H9 (cell line): ENCODE measurements at places on chromosomes 5 and 9. TPM values are rescaled to one million over a fixed set of nuclear protein-coding genes. Genes with fewer than 3 reads are reported as not detected.

- no peak for DNase-seq
These were observed 490.1 kb upstream of the CD180 start for GRCh38 chr5:67686746-67687145.

- no peak for DNase-seq
These were observed 23.4 kb downstream of the PCA3 start for GRCh38 chr9:76787677-76788076.

GRCh38 chr5:147887930-147888329, 9.4 kb downstream of the SCGB3A2 start:
- DNase-seq = no peak

- peak; percentile 86 for DNase-seq
These were observed at the start of gene PNPLA7 for GRCh38 chr9:137550231-137550621. Gene PNPLA7, minus strand, starts transcription at chr9:137550402. Its CDS starts 205 bp downstream, at chr9:137550197.

- DNase-seq = no peak
These were observed 3.6 kb downstream of the RPL12 start for GRCh38 chr9:127447416-127448111.

OR1N1 gene
- not detected in 2 replicates for total RNA-seq

GRCh38 chr5:174596429-174596828, 128.0 kb upstream of the MSX2 start:
- DNase-seq = no peak

PCDHGA10 gene
- 12.5 and 15.1 TPM in 2 replicates for total RNA-seq

C9orf43 gene
- total RNA-seq = 0.24 and 0.57 TPM in 2 replicates

GRCh38 chr5:66013906-66014305, 87.5 kb downstream of the ERBIN start:
- no peak for DNase-seq

TRIM7 gene
- total RNA-seq = not detected in 2 replicates

GRCh38 chr5:41925555-41925951, 472 bp downstream of the FBXO4 start:
- no peak for DNase-seq

GRCh38 chr9:36158122-36158521, 11.1 kb upstream of the CCIN start:
- DNase-seq = no peak

DNA sequence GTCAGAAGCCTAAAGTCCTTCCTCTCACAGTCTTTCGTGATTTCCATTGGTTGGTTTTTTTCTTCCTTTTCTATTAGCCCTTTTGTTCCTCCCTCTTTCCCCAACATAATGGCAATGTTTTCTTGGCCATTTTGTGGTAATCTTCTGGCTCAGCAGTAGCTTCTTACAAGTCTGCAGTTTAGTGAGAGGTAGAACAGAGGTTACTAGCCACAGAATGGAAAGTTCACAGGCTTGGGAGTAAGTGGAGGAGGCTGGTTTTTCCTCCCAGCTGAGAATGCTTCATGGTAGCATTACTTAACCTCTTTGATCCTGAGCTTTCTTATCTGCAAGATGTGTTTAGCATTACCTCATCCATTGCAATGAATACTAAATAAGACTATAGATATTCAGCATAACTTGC, 346.9 kb downstream of the NFIB start:
- DNase-seq = no peak

FREM1 gene
- total RNA-seq = 0.35 and 0.44 TPM in 2 replicates

ALDH1A1 gene
- total RNA-seq = 0.68 and 1.1 TPM in 2 replicates

BAAT gene
- total RNA-seq = 0.09 and 0.15 TPM in 2 replicates

AOPEP gene
- total RNA-seq = 15.0 and 15.2 TPM in 2 replicates

TXNDC8 gene
- not detected in 2 replicates for total RNA-seq

ANKRD34B gene
- total RNA-seq = 0.70 and 0.72 TPM in 2 replicates

NNT gene
- 25.2 and 27.6 TPM in 2 replicates for total RNA-seq

WNT8A gene
- total RNA-seq = 0.26 and 0.33 TPM in 2 replicates

GRCh38 chr5:322281-322941, 897 bp downstream of the AHRR start:
- DNase-seq = peak; percentile 56

DNA sequence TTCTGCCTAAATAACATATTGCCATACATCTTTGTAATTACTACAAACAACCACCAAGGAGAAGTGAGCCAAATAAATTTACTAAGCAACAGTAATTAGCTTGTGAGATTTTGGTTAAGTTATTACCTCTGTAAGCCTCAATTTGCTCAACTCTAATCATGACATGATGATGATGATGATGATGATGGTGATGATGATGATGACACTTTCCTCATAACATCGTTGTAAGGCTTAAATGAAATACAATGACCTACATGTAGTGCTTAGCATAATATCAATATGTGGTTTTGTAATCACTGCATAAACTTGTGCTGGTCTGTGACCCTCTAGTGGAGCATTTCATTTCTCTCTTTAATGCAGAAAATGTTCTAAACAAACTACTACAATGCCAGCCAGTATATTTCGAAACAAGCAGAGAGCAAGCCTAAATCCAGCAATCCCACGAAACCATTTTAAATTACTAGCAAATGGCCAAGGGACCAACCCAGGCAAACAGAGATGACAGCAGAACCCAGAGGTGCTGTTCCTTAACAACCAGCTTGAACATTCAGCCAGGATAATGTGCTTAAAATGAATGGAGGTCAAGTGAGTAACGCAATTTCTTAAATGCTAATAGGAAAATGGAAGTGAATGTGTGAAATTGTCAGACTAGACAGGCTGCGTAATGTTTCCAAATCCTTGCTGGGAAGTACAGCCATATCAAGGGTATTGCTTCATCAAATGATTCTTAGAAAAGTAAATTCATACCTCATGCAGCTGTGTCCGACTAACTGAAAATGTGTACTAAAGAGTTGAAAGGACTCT, 281.9 kb upstream of the PUM3 start:
- no peak for DNase-seq

KIF24 gene
- 3.7 and 4.0 TPM in 2 replicates for total RNA-seq

DNA sequence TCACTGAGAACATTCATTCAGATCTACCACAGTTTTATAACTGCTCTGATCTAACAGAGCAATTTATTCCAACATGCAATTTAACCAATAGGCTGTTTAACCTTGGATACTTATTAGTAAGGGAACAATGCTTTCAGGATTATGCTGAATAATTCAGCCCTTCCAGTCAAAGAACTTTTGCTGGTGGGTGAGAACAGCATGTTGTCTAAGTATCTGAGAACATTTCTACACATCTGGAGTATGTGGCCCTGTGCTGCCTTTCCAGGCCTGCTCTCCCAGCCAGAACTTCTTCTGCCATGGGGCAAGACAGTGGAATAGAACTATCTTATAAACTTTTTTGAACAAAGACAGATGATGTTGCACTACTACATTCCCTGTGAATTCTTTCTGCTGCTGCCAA, 55.8 kb downstream of the NFIB start:
- DNase-seq = no peak

- no peak for DNase-seq
These were observed 2.0 kb downstream of the EIF4EBP3 start for GRCh38 chr5:140549237-140550144.

CER1 gene
- 22.3 and 24.3 TPM in 2 replicates for total RNA-seq

DNA sequence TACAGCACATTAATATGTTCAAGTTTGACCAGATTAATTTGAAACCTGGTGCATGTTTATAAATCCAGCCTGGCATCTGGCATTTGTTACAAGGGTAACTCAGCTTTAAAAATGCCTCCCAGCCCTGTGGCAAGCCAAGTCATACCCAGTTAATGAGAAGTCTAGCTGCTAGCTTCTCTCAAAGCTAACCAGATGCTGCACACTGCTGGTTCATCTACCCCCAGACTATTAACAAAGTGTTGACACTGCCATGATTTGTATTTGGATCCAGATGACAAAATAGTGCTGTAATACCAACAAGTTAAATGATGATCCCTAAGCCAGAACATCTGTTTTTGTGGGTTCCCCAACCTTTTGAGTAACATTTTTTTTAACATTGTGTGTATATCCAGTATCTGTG, 573.7 kb upstream of the DAB2 start:
- no peak for DNase-seq

DNA sequence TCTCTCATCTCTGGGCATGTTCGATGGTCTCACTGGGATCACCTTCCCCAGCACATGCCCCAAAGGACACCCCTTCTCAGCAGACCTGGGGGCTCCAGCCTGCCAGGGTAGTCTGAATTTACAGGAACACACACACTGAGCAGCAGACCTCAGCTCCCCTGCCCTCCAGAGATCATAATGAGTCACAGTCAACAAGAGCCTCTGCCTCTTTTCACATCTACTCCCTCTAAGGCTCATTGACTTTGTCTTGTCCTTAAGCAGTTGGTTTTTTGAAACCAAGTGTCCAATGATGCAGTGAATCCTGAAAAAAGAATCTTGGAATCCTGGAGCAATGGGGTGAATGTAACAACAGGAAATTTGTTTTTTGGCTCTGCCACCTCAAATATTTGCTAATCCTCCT, 20.8 kb downstream of the GABBR2 start:
- DNase-seq = no peak

DNA sequence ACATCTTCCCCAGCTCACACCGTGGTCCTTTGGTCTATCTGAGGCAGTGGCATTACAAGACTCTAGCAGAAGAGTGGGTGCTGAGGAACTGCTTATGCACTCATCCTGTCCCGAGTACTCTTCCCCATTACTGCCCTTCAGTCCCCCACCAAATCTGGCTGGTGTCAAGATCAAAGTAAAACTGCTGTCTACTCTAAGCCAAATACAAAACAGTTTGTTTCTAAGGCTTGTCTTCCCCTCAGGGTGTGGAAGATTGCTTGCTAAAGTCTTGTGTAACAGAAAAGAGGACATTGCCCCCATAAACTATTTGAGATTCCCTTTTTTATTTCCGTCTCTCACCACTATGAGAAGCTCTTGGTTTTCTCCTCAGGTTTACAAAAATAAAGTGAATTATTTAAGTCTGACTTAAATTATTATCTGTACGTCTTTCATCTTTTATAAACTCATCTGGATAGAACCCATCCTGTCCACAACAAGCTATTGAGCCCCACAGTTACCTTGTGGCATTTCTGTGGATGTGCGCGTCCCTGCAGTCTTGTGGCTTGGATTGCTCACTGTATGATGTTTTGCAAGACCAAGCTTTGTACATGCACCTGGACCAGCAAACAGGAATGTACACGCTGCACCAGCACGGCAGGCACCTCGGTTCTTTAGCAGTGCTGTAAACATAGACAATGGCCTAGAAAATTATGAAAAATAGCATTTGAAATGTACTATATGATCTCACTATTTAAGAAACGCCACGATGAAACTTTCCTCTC, 61.0 kb downstream of the CYSTM1 start:
- no peak for DNase-seq

GRCh38 chr5:50745221-50745910, 78.9 kb downstream of the PARP8 start:
- DNase-seq = no peak

DNA sequence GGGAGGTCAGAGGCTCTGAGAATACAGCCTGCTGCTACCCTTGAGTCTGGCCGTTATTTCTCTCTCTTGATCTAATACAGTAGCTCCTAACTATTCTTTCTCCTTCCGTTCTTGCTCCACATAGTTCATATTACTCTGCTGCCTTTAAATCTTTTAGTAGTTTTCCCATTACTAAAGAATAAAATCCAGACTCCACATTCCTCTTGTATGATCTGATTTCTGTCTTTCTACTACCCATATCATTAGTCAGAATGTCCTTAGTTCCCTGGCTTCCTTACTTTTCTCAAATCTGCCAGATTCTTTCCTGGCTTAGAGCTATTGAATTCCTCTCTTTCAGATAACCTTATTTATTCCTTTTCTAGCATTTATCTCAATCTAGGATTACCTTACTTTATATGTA, 40.0 kb downstream of the MARCHF6 start:
- no peak for DNase-seq

DNA sequence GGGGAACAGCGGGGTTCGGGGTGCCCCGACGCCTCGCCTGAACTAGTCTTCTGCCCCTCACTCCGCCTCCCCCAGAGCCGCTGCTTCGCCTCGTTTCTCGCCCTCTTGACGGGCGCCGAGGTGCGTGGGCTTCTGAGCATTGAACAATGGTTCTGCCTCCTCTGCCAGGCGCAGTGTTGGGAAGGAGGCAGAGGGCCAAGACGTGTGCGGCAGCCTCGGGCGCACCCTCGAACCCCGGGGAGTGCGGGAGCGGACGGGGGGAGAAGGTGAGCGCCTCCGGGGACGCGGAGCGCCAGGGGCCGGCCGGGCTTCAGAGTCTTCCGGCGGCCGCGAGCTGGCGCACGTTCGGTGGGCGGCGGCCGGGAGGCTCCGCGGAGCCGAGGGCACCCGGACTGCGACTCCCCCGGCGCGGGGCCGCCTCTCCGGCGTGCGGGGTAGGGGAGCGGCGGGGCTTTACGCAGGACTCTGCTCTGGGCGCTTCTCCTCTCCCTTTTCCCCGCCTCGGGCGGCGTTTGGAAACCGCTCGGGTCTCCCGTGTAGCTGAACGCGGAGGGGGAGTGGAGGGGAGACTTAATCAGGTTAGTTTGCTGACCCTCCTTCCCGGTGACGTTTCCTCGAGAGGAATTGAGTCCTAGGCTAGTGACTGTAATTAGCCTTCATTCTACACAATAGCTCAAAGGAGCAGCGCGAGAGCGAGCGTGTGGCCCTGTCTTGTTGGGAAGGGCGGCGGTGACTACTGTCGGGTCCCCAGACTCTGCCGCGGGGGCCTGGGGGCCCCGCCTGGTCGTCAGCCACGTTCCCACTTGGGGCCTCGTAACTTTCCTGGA, 1.1 kb downstream of the VLDLR start:
- peak; percentile 39 for DNase-seq

- no peak for DNase-seq
These were observed 1.0 kb downstream of the CEMIP2 start for GRCh38 chr9:71767163-71767775.

DNA sequence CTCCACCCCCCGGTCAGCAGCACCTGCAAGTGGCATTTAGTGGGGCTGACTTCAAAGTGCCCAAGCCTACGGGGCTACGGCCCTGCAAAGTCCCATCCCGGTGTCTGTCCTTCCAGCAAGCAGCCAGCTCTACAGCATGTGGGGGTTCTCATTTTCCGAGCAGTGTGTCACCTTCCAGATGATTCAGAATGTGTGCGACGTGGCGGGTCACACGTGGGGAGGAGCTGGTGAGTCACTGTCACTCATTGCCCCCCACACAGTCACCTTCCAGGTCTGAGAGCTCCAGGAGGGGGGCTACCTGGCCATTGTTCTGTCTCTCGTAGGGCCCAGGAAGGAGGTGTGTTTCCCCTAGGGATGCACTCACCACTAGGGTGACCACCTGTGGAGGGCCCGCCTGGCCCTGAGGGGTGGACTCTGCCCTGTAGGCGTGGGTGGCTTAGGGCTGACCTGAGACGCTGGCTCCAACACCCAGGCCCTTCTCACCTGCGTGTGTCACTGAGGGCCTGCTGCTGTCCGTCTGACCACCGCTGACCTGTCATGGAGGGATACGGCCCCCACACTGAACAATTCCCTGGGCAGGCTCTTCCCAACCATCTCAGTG, 70.2 kb downstream of the SEMA4D start:
- no peak for DNase-seq

GRCh38 chr5:100550531-100551051, 15.4 kb downstream of the FAM174A start:
- no peak for DNase-seq

CDH6 gene
- total RNA-seq = 10.8 and 11.7 TPM in 2 replicates
